Mammary microvascular endothelial cell (primary cell): ENCODE measurements at places on chromosomes 3 and 15. TPM values are rescaled to one million over a fixed set of nuclear protein-coding genes. Genes with fewer than 3 reads are reported as not detected.

SLC24A5 gene
- total RNA-seq: not detected in 2 replicates

EPB42 gene
- not detected in 2 replicates for total RNA-seq

ROBO1 gene
- 2.6 and 4.1 TPM in 2 replicates for total RNA-seq

C3orf20 gene
- not detected in 2 replicates for total RNA-seq

ARGFX gene
- total RNA-seq: not detected in 2 replicates

CADPS gene
- total RNA-seq: not detected in 2 replicates

C2CD4A gene
- 0.15 TPM in 1 of 2 replicates, not detected in the other for total RNA-seq

CCR1 gene
- total RNA-seq: not detected in 2 replicates

DENND6A gene
- total RNA-seq: 12.6 and 15.5 TPM in 2 replicates

THRB gene
- total RNA-seq: under 0.01 and 0.39 TPM in 2 replicates

FGF12 gene
- total RNA-seq: 6.9 and 7.3 TPM in 2 replicates

LRRK1 gene
- 9.0 and 9.6 TPM in 2 replicates for total RNA-seq

LSAMP gene
- not detected in 2 replicates for total RNA-seq

STAC gene
- total RNA-seq: 20.7 and 29.0 TPM in 2 replicates

ONECUT1 gene
- not detected in 2 replicates for total RNA-seq

CCRL2 gene
- 13.9 and 14.8 TPM in 2 replicates for total RNA-seq

TASOR gene
- total RNA-seq: 42.1 and 45.9 TPM in 2 replicates

SPINT1 gene
- total RNA-seq: 1.3 and 2.2 TPM in 2 replicates

PRKCD gene
- 4.1 and 8.5 TPM in 2 replicates for total RNA-seq

CLN6 gene
- total RNA-seq: 34.8 and 42.4 TPM in 2 replicates

MEIS2 gene
- 1.5 and 4.9 TPM in 2 replicates for total RNA-seq

ACOX2 gene
- total RNA-seq: not detected in 2 replicates

TRA2B gene
- total RNA-seq: 120 and 145 TPM in 2 replicates

HDDC3 gene
- 38.9 and 40.5 TPM in 2 replicates for total RNA-seq

NR2E3 gene
- total RNA-seq: 0.13 TPM in 1 of 2 replicates, not detected in the other

USP13 gene
- 11.8 and 15.2 TPM in 2 replicates for total RNA-seq

ZWILCH gene
- 42.6 and 55.8 TPM in 2 replicates for total RNA-seq

PRR20G gene
- total RNA-seq: not detected in 2 replicates

PLAAT1 gene
- 0.10 and 0.60 TPM in 2 replicates for total RNA-seq

NR1I2 gene
- under 0.01 and 0.05 TPM in 2 replicates for total RNA-seq

CCDC54 gene
- total RNA-seq: not detected in 2 replicates

DNAH12 gene
- total RNA-seq: under 0.01 TPM in 2 replicates

POMGNT2 gene
- 12.9 and 15.1 TPM in 2 replicates for total RNA-seq

CMTM8 gene
- total RNA-seq: 7.7 and 9.9 TPM in 2 replicates

TTLL13 gene
- total RNA-seq: 0.20 TPM in 1 of 2 replicates, not detected in the other

SST gene
- not detected in 2 replicates for total RNA-seq

CHRM5 gene
- total RNA-seq: not detected in 2 replicates

ADGRG7 gene
- not detected in 2 replicates for total RNA-seq

CKMT1A gene
- total RNA-seq: not detected in 2 replicates

MESP2 gene
- total RNA-seq: not detected in 2 replicates

CCR8 gene
- total RNA-seq: not detected in 2 replicates

ZNF592 gene
- 10.3 and 10.7 TPM in 2 replicates for total RNA-seq

RPL39L gene
- total RNA-seq: 50.4 and 58.6 TPM in 2 replicates

CACNA2D2 gene
- 0.05 TPM in 1 of 2 replicates, not detected in the other for total RNA-seq

ADCY5 gene
- not detected in 2 replicates for total RNA-seq

ISG20 gene
- total RNA-seq: 15.0 and 18.9 TPM in 2 replicates

DGKG gene
- total RNA-seq: 2.4 and 2.9 TPM in 2 replicates

VWA5B2 gene
- not detected in 2 replicates for total RNA-seq

GDPGP1 gene
- total RNA-seq: 12.4 and 15.8 TPM in 2 replicates

CTSH gene
- 74.3 and 84.1 TPM in 2 replicates for total RNA-seq

RLBP1 gene
- not detected in 2 replicates for total RNA-seq

CLEC3B gene
- total RNA-seq: not detected in 2 replicates

CYP11A1 gene
- total RNA-seq: 0.33 TPM in 1 of 2 replicates, not detected in the other

ADPRH gene
- 14.5 and 20.6 TPM in 2 replicates for total RNA-seq

INSYN1 gene
- not detected in 2 replicates for total RNA-seq

CHST13 gene
- not detected in 2 replicates for total RNA-seq

KCNH8 gene
- not detected in 2 replicates for total RNA-seq

SKOR1 gene
- not detected in 2 replicates for total RNA-seq

GPR160 gene
- total RNA-seq: 8.7 and 9.1 TPM in 2 replicates
